ENCODE measurements at places on chromosomes 2 and 18. TPM values are rescaled to one million over a fixed set of nuclear protein-coding genes. Genes with fewer than 3 reads are reported as not detected.

GRCh38 chr2:237695201-237695780, 67.9 kb downstream of the LRRFIP1 start:
- H3K4me3 ChIP-seq, result no peak overlapping the region
- no peaks in the 10 kb centered on the region for H3K27me3 ChIP-seq
- DNase-seq, result no peak
- H3K4me1 ChIP-seq, result peaks cover 40% of the 10 kb centered on the region
- no peak overlapping the region for H3K27ac ChIP-seq

GRCh38 chr2:59398081-59398480, 1155.4 kb downstream of the BCL11A start:
- DNase-seq, result no peak
- H3K36me3 ChIP-seq, result no peaks in the 10 kb centered on the region
- no peak overlapping the region for H3K4me3 ChIP-seq
- H3K27me3 ChIP-seq, result no peaks in the 10 kb centered on the region
- no peak overlapping the region for H3K27ac ChIP-seq
- H3K4me1 ChIP-seq, result no peaks in the 10 kb centered on the region

The PMAIP1 gene
- total RNA-seq, result 0.32 TPM

DNA sequence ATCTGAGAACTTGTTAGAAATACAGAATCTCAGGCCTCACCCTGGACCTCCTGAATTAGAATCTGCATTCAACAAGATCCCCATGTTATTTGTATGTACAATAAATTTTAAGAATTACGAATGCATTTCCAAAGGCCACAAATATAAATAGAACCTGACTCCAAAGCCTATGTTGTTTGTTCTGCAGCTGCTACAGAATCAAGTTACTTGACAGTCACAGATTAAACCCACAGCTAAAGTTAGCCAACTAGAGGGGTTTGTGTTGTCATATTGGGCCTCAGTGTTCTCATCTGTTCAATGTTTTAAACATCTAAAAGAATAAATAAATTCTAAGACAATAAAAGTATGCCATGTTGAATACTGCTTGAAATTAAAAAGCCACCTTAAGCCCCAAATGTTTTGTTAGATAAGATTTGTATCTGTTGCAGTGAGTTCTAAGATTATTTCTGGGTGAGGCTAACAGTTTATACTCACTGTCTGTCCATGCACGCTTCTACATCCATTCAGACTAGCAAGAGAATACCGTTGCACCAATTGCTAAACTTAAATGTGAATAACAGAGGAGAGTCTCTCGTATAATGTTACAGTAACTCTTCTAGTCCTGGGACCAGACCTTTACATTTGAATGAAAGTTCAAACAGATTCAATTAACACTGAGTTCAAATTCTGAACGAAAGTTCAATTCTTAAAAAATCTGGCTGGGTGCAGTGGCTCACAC, 200.4 kb downstream of the MEMO1 start:
- DNase-seq, result no peak
- H3K27ac ChIP-seq, result no peak overlapping the region
- H3K4me1 ChIP-seq, result peaks cover 14% of the 10 kb centered on the region
- H3K27me3 ChIP-seq, result no peaks in the 10 kb centered on the region
- H3K36me3 ChIP-seq, result no peaks in the 10 kb centered on the region

DNA sequence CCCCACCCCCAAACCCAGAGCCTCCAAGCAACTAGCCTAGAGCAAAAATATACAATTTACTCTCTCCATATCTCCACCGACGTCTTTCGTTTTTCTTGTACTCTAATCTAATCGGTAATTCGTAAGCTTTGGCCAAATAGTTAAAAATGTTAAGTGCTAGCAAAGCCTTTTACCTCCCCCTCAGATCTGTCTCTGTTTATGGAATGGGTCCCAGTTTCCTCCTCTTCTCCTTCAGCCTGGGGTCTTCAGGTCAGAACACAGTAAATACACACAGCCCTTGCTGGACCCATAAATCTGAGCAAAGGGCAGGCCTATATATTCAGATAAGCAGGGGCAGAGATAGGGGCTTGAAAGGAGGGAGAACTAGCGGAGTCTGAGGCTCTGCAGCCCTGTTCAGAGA, 267.4 kb downstream of the MEIS1 start:
- H3K36me3 ChIP-seq, result no peaks in the 10 kb centered on the region
- no peak overlapping the region for H3K4me3 ChIP-seq
- no peak overlapping the region for H3K27ac ChIP-seq
- H3K27me3 ChIP-seq, result no peaks in the 10 kb centered on the region
- DNase-seq, result no peak

Measured in adrenal gland (tissue), 19 donors.